A549 treated with CORT108297 at 1 μM for 4 hours (cell line): ENCODE measurements at places on chromosomes 11 and 22. TPM values are rescaled to one million over a fixed set of nuclear protein-coding genes. Genes with fewer than 3 reads are reported as not detected.

Gene ARHGAP20
- total RNA-seq: 0.02 TPM in 2 of 5 replicates, not detected in the others

Gene PRRG4
- total RNA-seq: 0.57 to 0.76 TPM (median 0.72 TPM) in 5 replicates

Gene ZNF202
- 9.0 to 10.0 TPM (median 9.7 TPM) in 5 replicates for total RNA-seq

Gene OSM
- total RNA-seq: 0.05 TPM in 1 of 5 replicates, not detected in the others

Gene MISFA
- 1.6 to 2.6 TPM (median 2.1 TPM) in 5 replicates for total RNA-seq

Gene NFRKB
- 11.6 to 13.8 TPM (median 13.5 TPM) in 5 replicates for total RNA-seq

Gene SMIM35
- not detected in 5 replicates for total RNA-seq

Gene BIK
- 1.1 to 1.7 TPM (median 1.2 TPM) in 5 replicates for total RNA-seq

Gene SLC37A4
- 9.6 to 12.1 TPM (median 10.8 TPM) in 5 replicates for total RNA-seq

Gene TEX12
- 0.17 TPM in 1 of 5 replicates, not detected in the others for total RNA-seq
